ENCODE measurements at places on chromosomes 12 and 14. TPM values are rescaled to one million over a fixed set of nuclear protein-coding genes. Genes with fewer than 3 reads are reported as not detected.

- H3K4me1 ChIP-seq = no peaks in the 10 kb centered on the region
- DNase-seq = no peak
- no peaks in the 10 kb centered on the region for H3K36me3 ChIP-seq
- H3K4me3 ChIP-seq = no peak overlapping the region
- no peaks in the 10 kb centered on the region for H3K27me3 ChIP-seq
- H3K27ac ChIP-seq = no peak overlapping the region
These were observed 44.6 kb upstream of the VRK1 start for GRCh38 chr14:96752594-96752993.

AQP6 gene
- polyA plus RNA-seq = 1.1 TPM

DNA sequence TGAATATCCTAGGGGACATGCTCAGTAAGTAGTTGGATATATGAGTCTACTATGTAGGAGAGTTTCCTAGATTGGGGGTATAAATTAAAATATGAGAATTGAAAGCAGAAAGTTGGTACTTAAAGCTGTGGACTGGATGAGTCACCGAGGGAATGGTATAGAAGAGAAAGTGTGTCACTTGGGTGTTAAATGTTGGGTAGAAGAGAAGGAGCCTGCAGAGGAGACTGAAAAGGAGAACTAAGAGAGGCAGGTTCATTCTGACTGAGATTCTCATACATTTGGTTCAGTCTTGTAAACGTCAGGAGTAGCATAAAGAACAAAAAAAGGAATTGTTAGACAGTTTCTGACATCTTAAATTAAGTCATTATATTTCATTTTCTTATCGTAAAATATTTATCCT is 19.9 kb downstream of the LRRC9 start:
- no peak overlapping the region for H3K27ac ChIP-seq
- H3K4me3 ChIP-seq = no peak overlapping the region
- H3K36me3 ChIP-seq = no peaks in the 10 kb centered on the region
- no peaks in the 10 kb centered on the region for H3K4me1 ChIP-seq
- H3K27me3 ChIP-seq = no peaks in the 10 kb centered on the region
- no peak for DNase-seq

COL2A1 gene
- 0.20 TPM for polyA plus RNA-seq

DNA sequence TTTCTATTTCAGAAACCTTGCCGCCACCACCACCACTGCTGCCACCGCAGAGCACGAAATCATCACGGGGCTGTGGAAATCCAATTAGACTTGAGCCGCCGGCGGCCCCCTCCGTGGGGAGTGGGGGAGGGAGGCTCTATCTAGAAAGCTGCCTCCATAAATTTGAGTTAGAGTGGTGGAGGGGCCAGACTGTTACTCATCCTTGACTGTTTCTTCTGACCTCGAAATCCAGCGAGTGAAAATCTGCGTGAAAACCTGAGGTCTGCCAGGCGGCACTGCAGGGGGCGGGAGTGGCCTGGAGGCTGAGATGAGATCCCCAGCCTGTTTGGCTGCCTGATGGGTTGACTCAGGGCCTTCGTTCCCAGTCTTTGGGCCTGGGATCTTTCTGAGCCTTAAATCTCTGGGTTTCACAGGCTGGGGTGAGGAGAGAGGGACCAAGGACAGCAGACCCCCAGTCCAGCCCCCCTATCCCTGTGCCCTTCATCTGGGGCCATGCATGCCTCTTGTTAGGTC is 29.9 kb downstream of the TSPAN9 start:
- no peaks in the 10 kb centered on the region for H3K27me3 ChIP-seq
- H3K27ac ChIP-seq = peak overlapping the region; percentile 72
- H3K4me1 ChIP-seq = peaks cover 8% of the 10 kb centered on the region

GRCh38 chr12:62267480-62267879 is 7.3 kb downstream of the USP15 start:
- no peak for DNase-seq
- no peak overlapping the region for H3K4me3 ChIP-seq
- H3K4me1 ChIP-seq = peaks cover 95% of the 10 kb centered on the region

HAL gene
- polyA plus RNA-seq = 0.13 TPM

DNA sequence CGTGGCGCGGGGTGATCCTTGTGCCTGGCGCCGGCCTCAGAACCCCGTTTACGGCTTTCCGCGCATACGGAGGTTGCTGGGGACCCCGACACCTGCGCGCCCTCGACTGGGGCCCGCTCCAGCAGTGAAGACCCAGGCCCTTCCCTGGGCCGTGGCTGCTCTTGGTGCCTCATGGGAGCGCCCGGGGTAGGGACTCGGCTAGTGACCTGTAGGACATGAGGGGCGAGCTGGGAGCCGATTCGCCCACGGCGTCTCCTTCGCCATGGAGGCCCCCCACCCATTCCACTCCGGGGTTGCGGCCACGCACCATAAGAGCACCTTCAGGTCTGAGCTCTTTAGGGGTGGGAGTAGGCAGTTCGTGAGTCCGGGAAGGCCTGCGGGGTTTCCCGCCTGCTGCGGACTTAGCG is 14.2 kb upstream of the PAX9 start:
- no peaks in the 10 kb centered on the region for H3K36me3 ChIP-seq
- peaks cover 18% of the 10 kb centered on the region for H3K4me1 ChIP-seq
- no peak for DNase-seq
- H3K4me3 ChIP-seq = no peak overlapping the region
- H3K27me3 ChIP-seq = peaks cover 74% of the 10 kb centered on the region

CPSF2 gene
- polyA plus RNA-seq = 70.4 TPM

GRCh38 chr12:88298761-88299242 is 156.7 kb downstream of the TMTC3 start:
- no peaks in the 10 kb centered on the region for H3K27me3 ChIP-seq
- no peaks in the 10 kb centered on the region for H3K4me1 ChIP-seq
- H3K27ac ChIP-seq = no peak overlapping the region
- H3K4me3 ChIP-seq = no peak overlapping the region
- no peaks in the 10 kb centered on the region for H3K36me3 ChIP-seq

Data from adrenal gland (tissue), 19 donors.